CD8-positive, alpha-beta T cell (primary cell): ENCODE measurements at places on chromosomes 5 and 9. TPM values are rescaled to one million over a fixed set of nuclear protein-coding genes. Genes with fewer than 3 reads are reported as not detected.

PCDHB10 gene
- total RNA-seq: not detected

UBE2QL1 gene
- total RNA-seq: 0.31 TPM

RGMB gene
- 6.6 TPM for total RNA-seq

FOXD4L6 gene
- not detected for total RNA-seq

ADRB2 gene
- 8.8 TPM for total RNA-seq

ORM2 gene
- not detected for total RNA-seq

CDH9 gene
- total RNA-seq: not detected

SLC6A19 gene
- total RNA-seq: not detected

UBE2B gene
- 250 TPM for total RNA-seq

IL3 gene
- total RNA-seq: not detected

RUFY1 gene
- 19.6 TPM for total RNA-seq

EIF4E1B gene
- not detected for total RNA-seq

ZNF462 gene
- not detected for total RNA-seq

SH2D3C gene
- total RNA-seq: 6.4 TPM

SPACA9 gene
- total RNA-seq: 0.27 TPM

WHRN gene
- 45.5 TPM for total RNA-seq

PCDHA10 gene
- not detected for total RNA-seq

GRM6 gene
- not detected for total RNA-seq

IL5 gene
- not detected for total RNA-seq
